Osteocyte (in vitro differentiated cells): ENCODE measurements at places on chromosomes 11 and 22.

GRCh38 chr11:115207916-115208315 is 296.3 kb downstream of the CADM1 start:
- DNase-seq, result no peak

DNA sequence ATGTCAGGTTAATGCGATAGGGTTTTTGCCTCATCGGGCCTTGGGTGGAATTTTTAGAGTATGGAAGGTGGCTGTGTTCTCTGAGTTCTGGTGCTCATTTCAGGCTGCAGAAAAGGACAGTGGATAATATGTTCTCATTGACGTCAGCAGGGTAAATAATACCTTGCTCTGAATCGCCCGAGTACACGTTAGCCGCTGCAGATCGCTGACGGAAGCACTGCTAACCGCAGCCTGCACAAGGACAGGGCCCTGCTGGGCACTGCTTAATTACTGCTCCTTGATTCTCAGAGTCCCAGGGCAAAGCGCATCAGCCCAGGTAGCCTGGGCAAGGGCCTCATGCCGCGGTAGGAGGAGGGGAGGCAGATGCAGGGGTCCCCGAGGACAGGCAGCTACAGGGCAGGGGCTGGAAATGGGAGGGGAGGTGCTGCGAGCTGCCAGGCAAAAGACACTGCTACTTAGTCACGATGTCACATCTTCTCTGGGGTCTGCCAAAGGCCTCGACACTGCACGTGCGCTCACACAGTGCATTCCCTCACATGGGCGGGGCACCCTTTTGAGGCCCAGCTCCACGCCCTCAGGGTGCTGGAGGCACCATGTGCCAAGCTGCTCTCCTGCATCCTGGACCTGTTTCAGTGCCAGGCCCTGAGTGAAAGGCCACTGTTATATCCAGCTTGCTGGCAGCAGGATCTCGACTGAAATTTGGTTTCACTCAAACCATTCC is 35.2 kb downstream of the PPP2R1B start:
- DNase-seq, result no peak

DNA sequence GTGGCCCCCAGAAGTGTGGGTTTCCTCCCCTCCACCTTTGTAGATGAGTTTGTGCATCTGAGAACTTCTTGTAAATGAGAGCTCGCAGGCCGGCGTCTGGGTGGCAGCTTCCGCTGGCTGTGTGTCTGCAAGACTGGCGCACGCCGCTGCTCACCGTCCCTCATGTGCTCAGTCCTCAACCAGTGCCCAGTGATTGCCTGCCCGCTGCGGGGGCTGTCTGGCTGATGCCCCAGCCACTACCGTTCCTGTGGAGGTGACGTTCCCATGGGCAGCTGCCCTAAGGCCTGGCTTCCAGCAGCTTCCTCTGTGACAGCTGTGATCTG is 8.8 kb downstream of the TBX1 start:
- DNase-seq, result no peak

DNA sequence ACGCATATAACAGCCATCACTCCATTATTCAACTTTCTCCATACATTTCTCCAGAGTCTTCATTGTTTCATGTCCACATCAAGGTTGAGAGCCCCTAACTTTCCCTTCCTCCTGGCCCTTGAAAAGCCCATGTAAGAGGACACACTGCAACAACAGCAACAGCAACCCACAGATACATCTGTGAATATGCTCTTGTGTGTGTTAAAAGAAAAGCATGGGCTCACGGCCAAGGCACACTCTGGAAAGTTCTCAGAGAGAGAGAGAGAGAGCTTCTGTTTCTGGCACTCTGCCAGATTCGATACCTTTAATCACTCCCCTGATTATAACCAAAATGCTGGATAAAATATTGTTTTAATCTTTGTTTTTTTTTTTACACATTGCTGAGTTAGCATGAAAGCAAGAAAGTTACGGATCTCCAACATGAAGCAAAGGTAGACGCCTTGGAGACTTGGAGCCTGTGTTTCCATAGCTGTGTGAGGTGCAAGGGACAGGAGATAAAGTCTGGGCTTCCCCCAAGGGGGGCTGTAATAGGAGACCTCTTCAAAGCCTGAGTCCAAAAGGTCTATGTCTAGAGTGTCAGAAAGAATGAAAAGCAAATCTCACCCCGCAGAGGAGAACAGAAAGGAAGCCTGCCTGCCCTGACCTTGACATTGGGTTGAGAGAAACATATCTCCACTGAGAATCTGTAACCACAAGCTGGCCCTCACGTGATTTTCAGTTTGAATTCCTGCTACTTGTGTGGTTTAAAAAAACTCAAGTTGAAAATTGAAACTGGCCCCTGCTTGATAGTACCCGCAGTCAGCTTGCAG is 33.7 kb upstream of the MPPED1 start:
- no peak for DNase-seq

- no peak for DNase-seq
Measured at GRCh38 chr11:47944632-47945031, 35.7 kb upstream of the PTPRJ start.

DNA sequence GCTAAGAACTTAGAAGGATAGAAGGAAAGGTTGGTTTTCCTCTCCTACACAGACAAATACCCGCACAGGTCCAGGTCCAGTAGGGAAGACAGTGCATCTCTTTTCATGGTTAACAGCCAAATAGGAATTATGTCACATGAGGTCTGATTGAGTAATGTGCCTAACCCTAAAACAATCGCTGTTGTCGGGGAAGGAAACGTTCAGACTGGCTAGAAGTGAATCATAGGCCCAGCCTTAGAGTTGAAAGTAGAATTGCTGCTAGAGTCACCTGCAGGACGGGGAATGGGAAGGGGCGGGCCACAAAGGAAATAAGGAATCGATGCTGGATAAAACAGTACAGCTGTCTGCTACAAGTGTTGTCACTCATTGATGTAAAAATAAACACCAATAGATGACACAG is 12.4 kb upstream of the HTATIP2 start:
- no peak for DNase-seq

DNA sequence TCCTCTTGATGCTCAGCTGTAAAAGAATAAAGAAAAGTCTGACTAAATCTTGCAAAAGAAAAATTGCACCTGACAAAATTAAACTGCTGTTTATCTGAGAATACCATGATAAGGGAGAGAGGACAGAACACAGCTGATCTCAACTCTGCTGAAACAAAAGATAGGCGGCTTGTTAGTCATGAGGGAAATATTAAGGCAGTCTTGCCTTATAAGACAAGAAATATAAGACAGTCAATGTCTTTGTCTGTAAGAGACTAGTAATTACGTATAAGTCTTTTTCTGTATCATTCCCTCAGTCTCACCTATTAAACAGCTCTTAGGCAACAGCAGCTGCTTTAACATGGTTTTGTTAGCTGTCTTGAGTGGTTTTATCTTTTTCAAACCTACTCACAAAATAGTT is 296.6 kb downstream of the LUZP2 start:
- no peak for DNase-seq

GRCh38 chr22:40028098-40028425 is 33.3 kb downstream of the FAM83F start:
- no peak for DNase-seq

DNA sequence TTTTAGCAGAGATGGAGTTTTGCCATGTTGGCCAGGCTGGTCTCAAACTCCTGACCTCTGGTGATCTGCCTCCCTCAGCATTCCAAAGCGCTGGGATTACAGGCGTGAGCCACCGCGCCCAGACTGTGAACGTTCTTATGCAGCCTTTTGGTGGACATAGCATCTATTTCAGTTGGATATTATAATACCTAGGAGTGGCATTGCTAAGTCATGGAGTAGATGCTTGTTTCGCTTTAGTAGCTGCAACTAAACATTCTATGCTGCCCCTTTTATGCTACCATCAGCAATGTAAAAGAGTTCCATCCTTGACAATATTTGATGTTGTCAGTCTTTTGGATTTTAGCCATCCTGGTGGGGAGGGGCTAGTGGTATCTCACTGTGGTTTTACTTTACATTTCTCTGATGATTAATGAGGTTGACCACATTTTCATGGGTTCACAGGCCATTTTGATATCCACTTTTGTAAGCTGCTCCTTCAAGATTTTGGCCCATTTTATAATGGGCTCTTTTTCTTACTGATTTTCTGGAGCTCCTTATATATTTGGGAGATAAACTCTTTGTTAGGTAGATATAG is 16.5 kb upstream of the APOBEC3A start:
- no peak for DNase-seq

DNA sequence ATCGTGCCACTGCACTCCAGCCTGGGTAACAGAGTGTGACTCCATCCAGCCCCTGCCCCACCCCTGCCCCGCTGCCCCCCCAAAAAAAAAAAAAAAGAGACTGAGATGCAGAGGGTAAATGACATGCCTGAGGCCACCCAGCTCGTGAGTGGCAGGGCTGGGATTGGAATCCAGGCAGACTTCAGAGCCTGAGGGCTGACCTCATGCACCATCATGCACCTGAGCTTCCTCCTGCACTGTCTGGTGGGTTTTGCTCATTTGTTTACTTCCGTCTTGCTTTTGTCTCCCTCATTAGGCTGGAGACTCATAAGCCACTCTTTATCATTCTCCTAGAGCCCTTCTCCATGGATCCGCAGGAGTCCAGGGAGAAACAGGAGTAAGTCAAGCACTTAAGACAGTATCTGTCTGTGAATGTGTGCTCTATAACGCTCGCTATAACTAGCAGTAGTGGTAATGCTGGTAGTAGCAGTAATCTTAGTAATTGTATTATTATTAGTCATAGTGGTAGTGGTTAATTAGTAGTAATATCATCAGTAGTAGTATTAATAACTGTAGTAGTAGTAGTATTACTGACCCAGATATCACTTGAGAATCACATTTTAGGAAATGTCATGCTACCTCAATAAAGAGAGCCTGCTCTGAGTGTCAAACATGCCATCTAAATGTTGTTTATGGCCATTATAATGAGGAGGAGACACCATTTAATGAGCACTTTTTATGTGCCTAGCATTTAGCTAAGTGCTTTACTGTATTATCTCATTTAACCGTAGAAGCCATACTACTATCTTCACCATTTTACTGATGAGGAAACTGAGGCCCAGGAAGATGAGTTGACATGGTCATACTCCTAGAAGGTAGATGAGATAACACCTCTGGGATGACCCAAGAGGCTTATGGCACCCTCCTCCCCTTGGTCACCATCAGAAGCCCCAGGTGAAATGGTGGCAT is 85.0 kb downstream of the NAT10 start:
- no peak for DNase-seq

- no peak for DNase-seq
Measured at GRCh38 chr11:106495046-106495445, 417.6 kb downstream of the AASDHPPT start.

DNA sequence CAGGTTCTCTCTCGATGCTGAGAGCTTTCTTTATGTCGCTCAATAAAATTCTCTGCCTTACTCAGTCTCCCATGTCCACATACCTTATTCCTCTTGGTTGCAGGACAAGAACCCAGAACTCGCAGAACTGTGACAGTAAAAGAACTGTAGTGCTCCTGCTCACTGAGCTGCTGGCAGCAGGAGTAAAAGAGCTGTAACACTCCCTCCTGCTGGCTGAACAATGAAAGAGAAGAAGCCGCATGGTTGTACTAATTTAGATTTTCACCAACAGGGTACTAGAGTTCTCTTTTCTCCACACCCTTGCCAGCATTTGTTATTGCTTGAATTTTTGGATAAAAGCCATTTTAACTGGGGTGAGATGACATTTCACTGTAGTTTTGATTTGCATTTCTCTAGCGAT is 433.2 kb downstream of the GUCY1A2 start:
- DNase-seq, result no peak

DNA sequence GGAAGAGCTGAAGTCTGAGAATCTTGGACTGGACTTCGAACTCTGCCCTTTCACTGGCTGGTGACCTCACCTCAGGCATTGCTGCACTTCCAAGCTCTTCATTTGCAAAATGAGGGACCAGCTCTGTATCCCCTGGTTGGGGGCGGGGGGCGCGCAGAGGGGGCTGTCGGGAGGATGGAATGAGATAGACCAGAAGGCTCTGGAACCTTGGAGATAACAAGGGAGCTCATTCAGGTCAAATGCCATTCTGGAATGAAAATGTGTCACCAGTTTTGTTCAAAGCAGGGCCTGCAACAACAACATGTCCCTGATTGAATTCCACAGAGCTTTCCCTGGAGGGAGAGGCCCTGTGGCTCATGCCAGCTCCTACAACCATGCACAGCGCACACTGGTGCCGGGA is 370.5 kb downstream of the MN1 start:
- DNase-seq, result no peak

DNA sequence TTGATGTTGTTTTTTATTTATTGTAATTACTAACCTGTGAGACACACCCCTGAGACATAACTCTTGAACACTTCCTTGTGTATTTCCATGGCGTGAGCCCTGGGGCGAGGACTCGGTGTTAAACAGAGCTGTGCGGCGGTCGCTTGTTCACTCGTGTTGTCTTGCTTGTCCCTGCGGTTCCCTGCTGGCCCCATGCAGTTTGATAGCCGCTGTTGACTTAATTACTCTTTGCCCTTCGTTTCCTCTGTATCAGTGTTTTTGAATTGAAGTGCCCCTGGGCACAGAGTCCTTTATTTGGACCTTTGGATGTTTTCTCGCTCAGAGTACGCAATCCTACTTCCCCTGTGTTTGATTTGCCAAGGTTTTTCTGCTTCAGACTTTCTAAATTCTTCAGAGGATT is 52.7 kb downstream of the TBC1D22A start:
- no peak for DNase-seq

- no peak for DNase-seq
Measured at GRCh38 chr11:27118371-27118770, 77.8 kb downstream of the BBOX1 start.

- no peak for DNase-seq
Measured at GRCh38 chr11:129974237-129974636, 28.4 kb downstream of the PRDM10 start.

DNA sequence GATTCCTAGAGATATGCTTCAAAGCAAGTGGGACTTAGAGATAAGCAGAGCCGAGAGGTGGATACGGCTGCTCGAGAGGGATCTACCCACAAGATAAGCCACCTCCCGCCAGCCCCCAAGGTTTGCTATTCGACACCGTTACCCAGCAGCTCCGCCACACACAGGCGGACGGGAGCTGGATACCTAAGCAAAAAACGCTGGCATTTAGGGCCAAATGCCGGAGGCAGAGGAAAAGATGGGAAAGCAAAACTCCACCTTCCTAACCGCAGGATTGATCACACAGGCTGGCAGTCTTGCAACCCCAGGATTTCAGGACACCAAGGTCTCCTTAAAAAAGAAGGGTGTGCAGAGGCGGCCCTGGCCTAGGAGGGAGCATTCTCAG is 709 bp downstream of the FTH1 start:
- peak; percentile 78 for DNase-seq

GRCh38 chr11:18312012-18312411 is 9.9 kb downstream of the HPS5 start:
- no peak for DNase-seq

- DNase-seq, result no peak
Measured at GRCh38 chr22:34096770-34097169, 176.5 kb upstream of the LARGE1 start.
